Activated CD4-positive, alpha-beta memory T cell treated with anti-CD3 and anti-CD28 coated beads for 36 hours (primary cell): ENCODE measurements at places on chromosomes 2 and 18. TPM values are rescaled to one million over a fixed set of nuclear protein-coding genes. Genes with fewer than 3 reads are reported as not detected.

Gene PSMA8
- total RNA-seq: 1.3 TPM

Gene PARD3B
- total RNA-seq: 0.07 TPM

Gene UNC80
- total RNA-seq: not detected

Gene ALK
- total RNA-seq: not detected

Gene CERKL
- total RNA-seq: not detected

Gene DUSP19
- 2.7 TPM for total RNA-seq
